ENCODE measurements at places on chromosomes 2 and 18. TPM values are rescaled to one million over a fixed set of nuclear protein-coding genes. Genes with fewer than 3 reads are reported as not detected.

Gene ABCG5
- not detected for total RNA-seq

Gene MC4R
- total RNA-seq = not detected

Gene NEU4
- 1.1 TPM for total RNA-seq

Gene TNFAIP6
- 25.4 TPM for total RNA-seq

Gene LIPG
- 2.2 TPM for total RNA-seq

Gene IL36RN
- total RNA-seq = not detected

Gene INHA
- 0.45 TPM for total RNA-seq

Gene LRP1B
- total RNA-seq = 0.22 TPM

Gene AOX1
- total RNA-seq = 220 TPM

Gene PLGLB1
- not detected for total RNA-seq

Gene KRTCAP3
- total RNA-seq = 0.48 TPM

Gene NT5DC4
- not detected for total RNA-seq

Gene POTEI
- not detected for total RNA-seq

Gene ZNF396
- total RNA-seq = 1.7 TPM

Gene TOGARAM2
- total RNA-seq = 0.39 TPM
